ENCODE measurements at places on chromosomes 16 and 17.

- no peak for DNase-seq
Observed at GRCh38 chr16:53619235-53619634, 84.4 kb downstream of the RPGRIP1L start.

GRCh38 chr17:2030779-2031163 is 818 bp downstream of the DPH1 start:
- DNase-seq, result no peak

- no peak for DNase-seq
Observed at GRCh38 chr17:7820231-7820630, 13.8 kb upstream of the KDM6B start.

- DNase-seq, result no peak
Observed at GRCh38 chr16:24980077-24980793, 34.9 kb downstream of the ARHGAP17 start.

- DNase-seq, result no peak
Observed at GRCh38 chr16:78599271-78599670, 499.8 kb downstream of the WWOX start.

DNA sequence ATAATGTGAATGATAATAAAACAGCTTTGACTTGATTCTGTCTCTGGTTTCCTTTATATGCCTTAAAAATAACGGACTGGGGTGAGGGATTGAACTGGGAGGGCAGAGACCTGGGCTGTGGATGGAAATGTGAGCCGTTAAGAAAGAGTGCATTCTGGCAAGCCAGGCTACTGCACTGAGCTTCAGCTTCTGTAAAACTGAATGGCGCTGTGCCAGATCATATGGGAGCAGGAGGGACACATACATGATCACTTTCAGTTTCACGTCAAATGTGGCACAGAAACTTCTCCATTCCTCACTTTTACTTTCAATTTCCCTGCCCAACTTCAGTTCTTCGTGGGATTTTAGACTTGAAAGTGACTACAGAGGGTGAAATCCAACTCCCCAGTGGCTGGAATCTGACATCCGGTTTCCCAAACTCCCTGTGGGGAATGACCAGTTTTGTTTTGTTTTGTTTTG is 1.1 kb downstream of the MT2A start:
- DNase-seq, result peak; percentile 30

GRCh38 chr17:36614933-36615332 is 13.6 kb downstream of the MRM1 start:
- DNase-seq, result no peak

GRCh38 chr16:86080131-86080875 is 181.3 kb downstream of the IRF8 start:
- no peak for DNase-seq

GRCh38 chr17:55168958-55169687 is 95.6 kb upstream of the HLF start:
- no peak for DNase-seq

GRCh38 chr17:79106958-79107357 is 32.3 kb downstream of the ENGASE start:
- DNase-seq, result no peak

DNA sequence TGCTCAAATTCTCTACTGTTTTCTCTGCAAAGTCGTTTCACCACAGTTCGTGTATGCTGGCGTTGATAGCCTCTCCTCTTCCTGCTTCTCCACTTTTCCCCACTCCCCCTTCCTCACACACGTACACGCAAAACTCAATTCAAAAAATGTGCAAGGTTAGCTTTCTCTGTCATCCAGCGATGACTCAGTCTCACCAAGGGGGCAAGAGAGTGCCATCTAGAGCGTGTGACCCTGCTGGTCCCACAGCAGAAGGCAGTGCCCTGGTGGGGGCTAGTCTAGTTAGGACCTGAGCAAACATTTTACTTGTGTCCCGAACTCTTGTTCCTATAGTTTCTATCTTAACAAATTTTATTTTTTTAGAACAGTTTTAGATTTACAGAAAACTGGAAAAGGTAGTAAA is 121.2 kb upstream of the CHMP6 start:
- DNase-seq, result no peak

- no peak for DNase-seq
Observed at GRCh38 chr16:84406006-84406963, 37.9 kb downstream of the ATP2C2 start.

- no peak for DNase-seq
Observed at GRCh38 chr17:6893382-6894205, 62.1 kb upstream of the TEKT1 start.

GRCh38 chr16:11061629-11062270 is 117.4 kb downstream of the CLEC16A start:
- no peak for DNase-seq

- DNase-seq, result no peak
Observed at GRCh38 chr17:44115585-44116415, 7.6 kb downstream of the HDAC5 start.

DNA sequence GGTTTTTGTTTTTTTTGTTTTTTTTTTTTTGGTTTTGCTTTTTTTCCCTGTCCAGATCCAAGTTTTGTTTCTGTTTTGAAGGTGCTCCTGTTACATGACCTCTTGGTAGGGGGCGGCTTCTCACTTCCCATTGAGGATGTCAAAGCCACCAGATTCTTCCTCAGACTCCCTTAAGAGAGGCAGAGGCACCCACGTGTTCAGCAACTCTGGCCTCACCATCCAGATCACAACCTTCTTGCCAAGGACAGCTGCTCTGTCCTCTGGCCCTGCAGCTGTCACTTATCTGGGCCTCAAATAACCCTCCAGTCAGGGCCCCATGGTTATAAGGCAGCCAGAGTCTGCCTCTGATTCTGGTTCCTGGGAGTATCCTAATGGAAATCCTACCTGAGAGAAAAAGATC is 208.5 kb downstream of the STX8 start:
- DNase-seq, result no peak

DNA sequence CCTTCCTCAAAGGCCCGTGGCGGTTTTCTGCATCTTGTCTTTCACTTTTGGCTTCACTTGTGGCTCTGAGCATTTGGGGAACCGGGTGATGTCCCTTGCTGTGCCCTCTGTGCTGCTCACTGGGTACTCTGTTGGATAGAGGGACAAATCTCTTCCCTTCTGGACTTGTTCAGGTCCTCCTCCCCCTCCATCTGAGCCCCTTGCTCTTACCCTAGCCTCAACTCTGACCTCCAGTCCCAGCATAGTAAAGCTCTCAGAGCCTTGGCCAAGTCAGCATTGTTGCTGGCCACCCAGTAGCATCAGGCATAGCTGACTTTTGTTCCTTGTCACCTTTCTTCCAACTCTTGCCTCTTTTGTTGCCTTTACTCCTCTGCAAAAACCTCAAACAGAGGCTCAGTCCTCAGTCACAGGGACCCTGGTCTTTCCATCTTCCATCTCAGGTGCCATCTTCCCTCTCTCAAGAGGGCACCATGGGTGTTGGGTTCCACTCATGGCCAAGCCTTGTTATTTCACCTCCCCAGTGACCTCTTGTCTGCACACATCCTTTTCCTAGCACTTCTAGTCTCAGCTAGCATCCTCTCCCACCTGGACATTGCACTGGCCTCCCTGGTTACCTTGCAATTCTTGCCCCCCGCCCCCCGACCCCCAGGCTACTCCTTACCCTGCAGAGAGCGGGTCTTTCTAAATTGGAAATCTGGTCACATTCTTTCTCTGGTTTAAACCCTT is 393 bp upstream of the PSMB10 start:
- DNase-seq, result peak; percentile 38

DNA sequence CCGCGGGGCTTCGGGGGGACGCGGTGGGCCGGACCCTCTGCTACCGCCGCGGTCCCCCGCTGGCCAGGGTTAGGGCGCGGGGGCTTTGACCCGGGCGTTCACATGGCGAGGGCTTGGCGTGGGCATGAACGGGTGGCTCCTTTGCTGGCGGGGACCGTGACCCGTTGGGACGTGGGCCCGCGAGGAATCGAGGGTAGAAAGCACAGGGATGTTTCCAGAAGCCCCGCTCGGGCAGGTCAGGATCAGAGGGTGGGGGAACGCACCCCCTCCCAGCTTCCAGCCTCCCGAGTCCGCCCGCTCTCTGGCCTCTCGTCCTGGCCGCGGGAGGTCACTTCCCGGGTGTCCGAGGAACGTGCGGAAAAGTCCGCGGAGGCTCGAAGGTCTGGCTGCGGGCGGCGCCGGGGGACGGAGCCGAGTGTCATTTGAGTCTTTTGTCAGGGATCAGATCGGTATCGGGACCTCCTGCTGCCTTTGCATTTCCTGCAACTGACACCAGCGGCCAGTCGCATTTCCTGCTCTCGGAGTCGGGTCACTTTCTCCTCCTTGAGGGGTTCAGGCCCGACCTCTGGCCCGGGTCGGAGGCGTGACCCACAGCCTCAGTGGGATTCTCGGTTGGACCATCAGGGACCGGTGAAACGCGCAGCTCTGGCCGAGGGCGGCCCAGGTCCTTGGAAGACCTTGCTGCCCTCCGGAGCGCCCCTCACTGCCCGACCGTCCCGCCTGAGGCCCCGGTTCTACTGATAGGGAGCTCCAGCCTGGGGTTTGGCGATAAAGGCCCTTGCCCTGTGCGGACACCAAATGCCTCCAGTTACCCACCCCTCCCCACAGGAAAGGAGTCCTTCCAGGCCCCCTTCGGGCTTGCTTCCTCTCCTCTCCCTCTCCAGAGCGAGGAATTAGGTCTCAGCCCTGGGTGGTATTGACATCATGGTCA is 702 bp upstream of the WNT3 start:
- no peak for DNase-seq

GRCh38 chr17:51435641-51436091 is 175.3 kb downstream of the UTP18 start:
- DNase-seq, result no peak

DNA sequence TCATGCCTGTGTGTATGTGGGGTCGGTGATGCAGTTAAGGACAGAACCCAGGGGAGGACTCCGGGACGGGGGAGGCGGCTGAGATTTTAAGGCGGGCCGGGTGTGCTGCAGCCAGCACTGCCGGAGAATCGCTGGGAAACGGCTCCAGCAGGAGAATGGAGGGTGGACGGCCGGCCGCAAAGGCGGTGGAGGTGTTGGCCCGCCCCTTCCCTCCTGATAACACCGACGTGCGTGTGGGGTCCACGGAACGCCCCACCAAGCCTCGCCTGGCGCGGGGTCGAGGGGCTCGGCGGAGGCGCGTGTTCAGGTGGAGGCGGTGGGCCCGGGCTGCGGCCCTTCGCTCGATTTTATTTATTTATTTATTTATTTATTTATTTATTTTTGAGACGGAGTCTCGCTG is 633 bp downstream of the ZNF843 start:
- DNase-seq, result no peak

DNA sequence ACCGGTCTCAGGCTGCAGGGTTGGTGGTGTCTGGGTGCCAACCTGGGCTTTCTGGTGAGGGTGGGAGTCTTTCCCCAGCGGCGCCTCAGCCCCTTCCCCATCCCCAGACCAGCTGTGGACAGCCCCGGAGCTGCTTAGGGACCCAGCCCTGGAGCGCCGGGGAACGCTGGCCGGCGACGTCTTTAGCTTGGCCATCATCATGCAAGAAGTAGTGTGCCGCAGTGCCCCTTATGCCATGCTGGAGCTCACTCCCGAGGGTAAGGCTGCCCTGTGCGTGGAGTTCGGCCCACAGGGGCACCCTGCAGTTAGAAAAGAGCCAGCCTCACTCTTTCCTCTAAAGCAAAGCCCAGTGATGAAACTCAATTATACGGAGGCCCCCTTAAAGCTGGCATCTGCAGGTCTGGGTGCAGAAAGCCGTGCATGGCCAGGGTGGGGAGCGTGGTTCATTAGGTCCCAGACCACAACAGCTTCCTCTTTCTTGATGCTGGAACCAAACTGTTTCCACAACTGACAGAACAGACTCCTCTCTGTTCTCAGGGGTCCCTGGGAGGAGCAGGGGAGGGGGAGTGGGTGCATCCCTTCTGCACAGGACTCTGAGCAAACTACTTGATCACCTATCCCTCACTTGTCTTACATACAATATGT is 10.7 kb downstream of the GUCY2D start:
- no peak for DNase-seq

GRCh38 chr17:29215717-29216116 is 30.9 kb upstream of the CRYBA1 start:
- no peak for DNase-seq

- DNase-seq, result no peak
Observed at GRCh38 chr16:68995011-68995504, 110.4 kb upstream of the HAS3 start.

DNA sequence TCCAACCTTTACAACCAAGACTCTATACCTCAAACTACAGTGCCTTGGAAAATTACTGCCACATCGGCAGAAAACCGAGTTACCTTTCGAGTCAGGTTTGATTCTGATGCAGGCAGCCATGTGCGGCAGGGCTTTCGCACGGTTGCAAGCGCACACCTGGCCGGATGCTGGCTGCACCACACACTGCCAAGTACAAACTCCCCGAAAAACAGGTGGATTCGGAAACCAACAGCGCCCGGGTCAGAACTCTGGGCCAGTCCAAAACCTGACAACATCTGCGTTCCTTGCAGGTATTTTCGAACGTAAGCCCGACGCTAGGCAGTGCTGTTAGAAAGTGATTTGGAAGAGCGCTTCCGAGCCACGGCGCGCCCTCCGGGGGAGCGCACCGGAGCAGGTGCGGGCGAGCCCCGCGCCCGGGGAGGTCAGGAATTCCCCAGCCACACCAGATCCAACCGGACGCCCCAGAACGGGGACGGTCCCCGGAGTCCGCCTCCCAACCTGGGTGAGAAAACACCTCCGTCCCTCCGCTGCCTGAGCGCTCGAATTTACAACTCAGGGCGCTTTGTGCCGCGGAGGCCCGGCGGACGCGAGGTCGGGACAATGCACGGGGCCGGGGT is 1.2 kb downstream of the USP7 start:
- no peak for DNase-seq

DNA sequence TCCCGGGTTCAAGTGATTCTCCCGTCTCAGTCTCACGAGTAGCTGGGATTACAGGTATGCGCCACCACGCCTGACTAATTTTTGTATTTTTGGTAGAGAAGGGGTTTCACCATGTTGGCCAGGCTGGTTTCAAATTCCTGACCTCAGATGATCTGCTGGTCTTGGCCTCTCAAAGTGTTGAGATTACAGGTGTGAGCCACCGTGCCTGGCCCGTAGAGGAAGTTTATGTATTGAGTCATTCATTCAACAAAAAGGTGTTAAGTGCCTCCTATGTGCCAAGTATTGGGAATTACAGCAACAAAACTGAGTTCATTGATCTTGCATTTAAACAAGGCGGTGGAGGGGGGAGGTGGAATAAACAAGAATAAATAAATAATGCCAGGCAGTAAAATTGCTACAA is 10.2 kb upstream of the CNOT1 start:
- no peak for DNase-seq

GRCh38 chr17:8728971-8729370 is 15.7 kb downstream of the CCDC42 start:
- no peak for DNase-seq

- no peak for DNase-seq
Observed at GRCh38 chr16:85520853-85521521, 92.1 kb upstream of the GSE1 start.
